ENCODE measurements at places on chromosomes 2 and 18.

DNA sequence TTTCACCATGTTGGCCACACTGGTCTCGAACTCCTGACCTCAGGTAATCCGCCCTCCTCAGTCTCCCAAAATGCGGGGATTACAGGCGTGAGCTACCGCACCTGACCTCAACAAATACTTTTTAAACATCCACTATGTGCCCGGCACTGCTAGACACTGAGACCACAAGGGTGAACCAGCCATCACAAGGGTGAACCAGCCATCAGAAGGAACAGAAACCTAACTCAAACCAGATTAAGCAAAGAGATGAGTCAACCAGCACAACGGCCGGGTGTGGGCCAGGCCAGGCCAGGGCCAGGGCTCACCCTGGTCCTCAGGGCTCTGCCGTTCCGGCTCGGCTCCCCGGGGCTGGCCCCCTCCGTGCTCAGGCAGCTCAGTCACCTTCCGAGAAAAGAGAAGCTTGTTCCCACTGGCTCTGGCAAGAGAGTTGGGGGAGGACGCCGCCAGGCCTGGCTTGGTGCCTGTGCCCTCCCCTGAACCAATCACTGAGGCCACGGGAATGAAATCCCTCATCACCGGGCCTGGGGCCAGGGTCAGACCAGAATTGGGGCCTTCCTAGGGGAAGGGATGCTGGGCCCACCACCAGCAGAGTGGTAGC lies 4.4 kb downstream of the TEX44 start:
- DNase-seq: peak; percentile 41

- DNase-seq: no peak
Observed at GRCh38 chr2:198084156-198084555, 279.8 kb downstream of the PLCL1 start.

GRCh38 chr2:157790780-157791179 lies 85.3 kb downstream of the ACVR1 start:
- DNase-seq: no peak

DNA sequence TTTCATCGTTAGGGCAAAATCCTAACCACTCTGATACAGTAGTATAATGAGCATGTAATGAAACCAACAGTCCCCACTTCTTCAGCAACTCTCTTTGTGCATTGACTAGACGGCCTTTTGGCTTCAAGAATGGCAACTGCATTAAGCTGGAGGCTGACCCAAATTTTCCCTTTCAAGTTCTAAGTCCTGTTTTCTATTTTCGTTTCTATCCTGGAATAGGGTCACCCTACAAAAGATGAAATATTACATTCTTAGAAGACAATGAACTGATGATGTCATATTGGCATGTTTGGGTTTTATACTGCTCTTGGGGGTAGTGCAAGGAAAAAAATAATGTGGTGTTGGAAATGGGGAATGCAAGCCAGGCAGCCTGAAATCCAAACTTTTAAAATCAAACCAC lies 254.4 kb downstream of the ETAA1 start:
- no peak for DNase-seq

DNA sequence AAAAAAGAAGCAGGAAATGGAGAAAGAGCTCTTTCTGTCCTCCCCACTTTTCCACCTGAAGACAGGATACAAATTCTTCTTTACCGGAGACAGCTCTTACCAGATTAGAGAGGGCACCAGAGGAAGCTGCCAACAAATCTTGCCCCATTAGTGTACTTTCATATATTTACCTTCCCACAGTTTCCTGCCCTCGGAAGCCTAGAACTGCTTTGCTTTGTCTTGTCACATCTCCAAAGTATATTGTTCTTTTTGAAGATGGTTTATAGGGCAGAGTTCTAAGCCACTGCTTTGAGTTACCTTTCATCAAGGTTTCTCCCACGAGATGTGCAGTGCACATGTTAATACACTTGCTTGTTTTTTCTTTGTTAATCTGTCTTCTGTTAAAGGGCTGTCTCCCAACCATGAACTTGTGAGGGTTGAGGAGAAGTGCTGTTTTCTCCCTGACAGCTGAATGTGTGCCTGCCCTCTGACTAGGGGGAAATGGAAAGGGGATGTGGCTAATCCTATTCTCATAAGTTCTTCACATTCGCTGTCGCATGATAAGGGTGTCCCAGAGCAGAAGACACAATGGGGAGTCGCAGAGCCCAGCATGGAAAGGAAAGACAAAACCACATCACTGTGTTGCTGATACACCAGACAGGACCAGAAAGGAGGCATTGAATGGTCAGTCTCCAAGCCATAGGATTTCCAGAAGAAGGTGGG lies 24.2 kb downstream of the CENPA start:
- no peak for DNase-seq
